SJCRH30 (cell line): ENCODE measurements at places on chromosomes 5 and 9. TPM values are rescaled to one million over a fixed set of nuclear protein-coding genes. Genes with fewer than 3 reads are reported as not detected.

DNA sequence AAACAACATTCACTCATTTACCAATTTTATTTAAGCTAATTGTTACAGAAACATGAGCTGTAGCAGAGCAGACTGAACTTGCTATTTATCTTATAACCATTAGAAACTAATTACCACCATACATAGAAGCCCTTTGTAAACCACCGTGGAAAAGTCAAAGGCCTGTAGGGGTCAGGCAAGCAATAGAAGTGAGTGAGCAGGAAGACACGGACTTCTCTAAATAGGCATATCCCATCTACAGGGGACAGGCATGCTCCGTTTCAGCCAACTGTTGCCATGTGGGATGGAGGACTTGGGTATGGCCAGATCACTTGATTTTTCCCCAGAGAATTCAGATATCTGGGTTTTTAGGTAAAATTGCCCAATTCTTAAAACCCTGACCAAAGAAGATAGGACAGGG lies 44.8 kb downstream of the PRRC1 start:
- peak; percentile 66 for DNase-seq

Gene PANK3
- total RNA-seq, result 97.9 and 111 TPM in 2 replicates

DNA sequence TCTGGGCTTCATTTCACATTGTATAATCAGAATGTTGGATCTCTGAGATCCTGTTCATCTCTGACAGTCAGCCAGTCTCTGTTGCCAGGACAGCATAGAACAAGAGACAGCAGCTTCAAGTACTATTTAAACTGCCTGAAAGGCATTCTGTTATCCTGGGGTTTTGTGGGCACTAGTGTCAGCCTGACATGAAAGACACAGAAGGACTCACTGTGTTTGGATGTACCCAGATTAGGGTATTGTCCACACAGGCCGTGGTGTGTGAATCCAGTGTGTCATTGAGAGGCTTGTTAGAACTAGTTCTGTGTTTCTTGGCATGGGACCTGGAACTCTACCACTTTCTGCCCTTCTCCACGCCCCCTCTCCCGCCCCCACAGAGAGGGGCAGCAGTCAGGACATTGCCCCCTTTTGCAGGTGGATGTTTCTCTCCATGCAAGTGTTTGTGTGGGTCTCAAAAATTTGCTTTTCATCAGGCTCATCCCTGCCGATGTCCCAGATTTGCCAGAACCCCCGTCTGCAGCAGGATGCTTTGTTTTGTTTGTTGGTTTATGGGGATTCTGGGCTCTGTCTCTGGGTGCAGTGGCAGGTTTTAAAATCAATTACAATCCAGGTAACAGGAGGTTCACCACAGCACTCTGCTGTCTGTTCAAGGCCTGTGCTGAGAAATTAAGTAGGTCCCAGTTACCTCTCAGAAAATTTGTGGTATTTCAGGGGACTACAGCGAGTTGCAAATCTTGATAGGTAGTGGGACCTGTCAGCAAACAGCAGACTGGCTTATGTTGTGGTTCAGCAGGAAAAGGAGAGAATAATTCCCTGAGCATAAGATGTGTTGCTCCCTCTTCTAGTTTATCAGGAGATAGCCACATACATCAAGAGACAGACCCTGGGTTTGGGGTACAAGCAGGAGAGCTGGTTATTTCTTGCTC lies 144.6 kb downstream of the DOCK2 start:
- DNase-seq, result no peak

DNA sequence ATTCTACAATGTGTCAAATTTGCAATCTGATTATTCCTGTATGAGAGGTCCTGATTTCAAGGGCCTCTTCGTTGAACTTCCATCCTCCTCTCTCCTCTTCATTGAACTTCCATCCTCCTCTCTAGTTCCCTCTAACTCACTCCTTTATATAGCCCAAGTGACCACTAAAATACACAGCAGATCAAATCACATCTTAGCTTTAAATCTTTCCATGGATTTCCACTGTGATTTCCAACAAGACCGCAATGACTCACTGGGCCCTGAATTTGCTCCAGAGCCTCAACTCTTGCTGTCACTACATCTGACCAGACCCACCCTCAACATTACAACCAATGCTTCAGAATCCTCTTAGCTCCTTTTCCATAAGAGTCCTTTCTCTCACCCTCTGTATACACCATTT lies 59.1 kb upstream of the TMEM252 start:
- no peak for DNase-seq

- DNase-seq, result no peak
These were observed 17.6 kb upstream of the VDAC1 start for GRCh38 chr5:134022333-134022732.

Gene NUDT2
- total RNA-seq, result 9.4 TPM in 2 replicates

Gene PNPLA7
- total RNA-seq, result 0.14 and 0.43 TPM in 2 replicates

- DNase-seq, result no peak
These were observed 1087.7 kb upstream of the ARRDC3 start for GRCh38 chr5:92470770-92471169.

Gene CHSY3
- 1.8 and 1.9 TPM in 2 replicates for total RNA-seq

DNA sequence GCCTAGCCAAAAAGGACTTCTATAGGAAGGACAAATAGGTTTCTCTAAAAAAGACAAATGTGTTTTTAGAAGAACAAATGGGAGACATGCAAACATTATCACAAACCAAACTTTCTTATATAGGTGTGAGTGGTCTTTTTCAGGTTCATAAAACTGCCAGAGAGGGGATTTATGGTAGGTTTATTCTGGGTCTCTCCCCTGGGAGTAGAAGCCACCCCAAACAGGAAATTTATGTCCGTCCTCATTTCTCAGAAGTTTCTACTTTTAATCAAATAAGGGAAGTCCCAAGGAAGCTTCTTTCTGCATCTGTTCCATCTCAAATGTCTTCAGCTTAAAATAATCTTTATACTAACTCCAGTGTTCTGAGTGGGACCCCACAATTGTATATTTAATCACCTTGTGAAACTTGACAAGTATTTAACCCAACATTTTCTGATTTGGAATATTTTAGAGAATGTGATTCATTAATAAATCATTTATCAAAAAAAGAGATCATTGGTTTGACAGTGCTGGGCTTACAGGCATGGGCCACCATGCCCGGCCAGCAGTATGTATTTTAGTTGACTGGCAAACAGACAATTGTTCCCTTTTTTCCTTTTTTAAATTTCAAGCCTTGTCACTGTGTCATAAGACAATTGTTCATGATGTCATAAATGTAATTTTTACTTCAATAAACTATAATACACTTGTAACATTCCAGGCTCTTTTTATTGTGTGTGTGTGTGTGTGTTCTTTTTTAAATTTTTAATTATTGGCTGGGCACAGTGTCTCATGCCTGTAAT lies 44.6 kb upstream of the GLDC start:
- DNase-seq, result no peak

Gene RASEF
- 10.5 and 12.6 TPM in 2 replicates for total RNA-seq

Gene GABRP
- total RNA-seq, result not detected in 2 replicates

GRCh38 chr5:54704333-54704732 lies 186.8 kb downstream of the SNX18 start:
- no peak for DNase-seq

DNA sequence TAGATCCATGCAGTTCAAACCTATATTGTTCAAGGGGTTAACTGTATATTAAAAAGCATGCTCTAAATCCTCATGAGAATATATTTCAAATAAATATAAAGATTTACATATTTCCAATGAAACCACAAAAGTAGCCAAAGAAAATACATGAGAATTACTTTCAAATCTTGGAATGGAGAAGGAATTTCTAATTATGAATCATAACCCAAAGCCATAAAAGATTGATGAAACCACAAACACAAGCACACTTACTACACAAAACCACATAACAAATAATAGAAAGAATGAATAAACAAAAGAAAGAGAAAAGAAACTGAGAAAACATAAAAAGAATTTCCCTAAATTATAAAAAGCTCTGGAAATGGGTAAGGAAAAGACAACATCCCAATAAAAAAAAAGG lies 16.0 kb downstream of the ERP44 start:
- no peak for DNase-seq

- no peak for DNase-seq
These were observed 3.4 kb upstream of the ZBTB5 start for GRCh38 chr9:37468620-37469019.

Gene DMRTA1
- total RNA-seq, result 1.4 and 1.6 TPM in 2 replicates

GRCh38 chr9:133774799-133775198 lies 36.6 kb upstream of the SARDH start:
- DNase-seq, result no peak

Gene FBXL7
- 13.6 and 15.1 TPM in 2 replicates for total RNA-seq

Gene PCDHAC2
- 0.08 TPM in 1 of 2 replicates, not detected in the other for total RNA-seq
